Left colon (tissue), 2 donors: ENCODE measurements at places on chromosomes 2 and 18.

DNA sequence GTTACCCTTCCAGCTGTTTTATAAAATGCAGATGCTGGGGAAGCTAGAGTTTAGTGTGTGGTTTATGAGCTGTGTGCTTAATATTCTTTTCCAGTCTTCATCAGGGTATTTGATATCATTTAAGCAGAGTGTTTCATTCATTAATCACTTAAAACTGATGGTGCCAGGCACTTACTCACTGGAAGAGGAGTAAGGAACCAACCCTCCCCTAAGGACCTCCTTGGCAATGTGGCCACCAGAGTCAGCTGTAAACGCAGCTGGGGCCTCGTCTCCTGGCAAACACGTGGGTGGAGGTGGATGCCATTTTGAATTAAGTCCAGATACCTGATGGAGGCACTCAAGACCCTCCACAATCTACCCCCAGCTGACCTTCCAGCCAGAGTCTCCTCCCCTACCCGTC lies 331.6 kb downstream of the CLIP4 start:
- no peak for DNase-seq

- DNase-seq: no peak
These were observed 180.0 kb downstream of the NAPG start for GRCh38 chr18:10705786-10706185.

DNA sequence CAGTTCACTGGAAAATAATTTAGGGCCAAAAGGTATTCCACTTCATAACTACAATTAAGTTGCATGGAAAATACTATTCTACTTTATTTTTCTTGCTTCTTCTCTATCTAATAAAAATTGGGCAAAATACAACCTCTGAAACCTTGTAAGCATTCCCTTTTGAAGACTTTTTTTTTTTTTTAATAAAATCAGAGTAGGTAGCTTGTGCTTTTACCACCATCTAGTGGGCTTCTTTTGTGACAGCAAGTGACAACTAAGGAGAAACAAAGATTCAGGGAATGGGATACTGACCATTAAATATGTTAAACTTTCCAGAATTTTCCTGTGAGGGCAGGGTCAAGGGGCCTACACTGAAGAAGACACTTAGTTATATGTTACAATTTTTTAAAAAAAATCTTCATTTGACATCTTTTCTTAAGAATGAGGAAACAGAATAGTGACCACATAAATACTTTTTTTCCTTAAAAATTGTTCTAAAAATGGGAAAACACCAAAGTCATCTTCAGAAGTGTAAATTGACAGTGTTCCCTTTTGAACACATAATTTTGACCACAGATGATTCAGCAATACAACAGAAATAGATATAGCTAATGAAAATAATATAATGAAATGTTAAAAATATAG lies 1183.2 kb upstream of the ACVR2A start:
- DNase-seq: no peak

DNA sequence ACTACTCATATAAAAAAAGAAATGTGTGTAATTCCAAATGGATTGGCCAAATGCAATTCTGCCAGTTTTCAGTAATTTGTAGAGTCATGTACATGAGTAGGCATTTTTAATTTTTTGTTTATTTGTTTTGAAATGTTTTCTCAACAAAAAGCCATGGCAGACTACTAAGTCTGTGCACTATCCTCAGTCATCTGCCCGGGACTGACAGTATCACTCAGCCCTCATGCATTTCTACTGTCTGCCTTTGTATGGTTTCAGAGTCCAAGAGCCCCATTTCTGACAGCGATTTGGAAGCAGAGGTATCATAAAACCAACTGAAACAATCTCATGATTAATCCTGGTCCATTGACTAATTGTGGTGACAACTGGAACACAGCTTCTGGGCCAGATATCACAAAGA lies 109.9 kb upstream of the NYAP2 start:
- no peak for DNase-seq

GRCh38 chr2:48530033-48530811 lies at the start of gene STON1:
TSS of gene STON1 (plus strand) at chr2:48530154. CDS start at chr2:48580634, 50,480 bp downstream.
- DNase-seq: peak; percentile 30

DNA sequence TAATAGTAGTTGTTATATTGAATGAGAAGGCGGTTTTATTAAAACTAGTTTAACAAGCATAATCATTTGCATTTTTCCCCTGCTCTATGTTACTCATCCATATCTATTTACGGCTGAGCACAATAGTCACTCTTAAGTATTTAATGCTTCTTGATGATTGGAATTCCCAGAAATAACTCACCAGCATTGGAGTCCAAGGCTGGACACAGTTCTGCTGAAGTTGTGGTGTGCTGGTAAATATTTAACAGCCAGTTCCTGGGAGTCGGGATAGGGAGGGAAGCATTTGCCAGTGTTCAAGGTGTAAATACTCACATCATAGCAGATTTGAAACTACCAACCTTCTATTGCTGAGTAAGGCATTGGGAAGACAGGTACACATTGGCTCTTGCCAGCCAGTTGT lies 315.1 kb downstream of the MTX2 start:
- no peak for DNase-seq

DNA sequence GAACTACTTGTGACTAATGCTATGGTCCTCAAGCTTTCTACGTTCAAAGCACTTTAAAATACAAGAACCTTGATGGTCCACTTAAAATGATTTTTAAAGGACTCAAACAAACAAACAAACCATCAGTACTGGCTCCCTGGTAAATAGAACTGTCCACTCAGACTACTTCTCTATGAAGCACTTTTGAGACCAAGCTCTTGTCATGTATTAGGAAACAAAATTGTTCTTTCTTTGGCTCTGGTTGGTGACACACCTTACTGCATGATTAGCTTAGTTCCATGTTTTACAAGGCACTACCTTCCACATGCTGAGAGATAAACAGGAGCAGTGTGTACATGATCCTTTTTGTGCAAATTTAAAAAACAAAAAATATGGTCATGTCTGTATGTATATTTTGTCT lies 19.7 kb downstream of the DARS1 start:
- DNase-seq: no peak

DNA sequence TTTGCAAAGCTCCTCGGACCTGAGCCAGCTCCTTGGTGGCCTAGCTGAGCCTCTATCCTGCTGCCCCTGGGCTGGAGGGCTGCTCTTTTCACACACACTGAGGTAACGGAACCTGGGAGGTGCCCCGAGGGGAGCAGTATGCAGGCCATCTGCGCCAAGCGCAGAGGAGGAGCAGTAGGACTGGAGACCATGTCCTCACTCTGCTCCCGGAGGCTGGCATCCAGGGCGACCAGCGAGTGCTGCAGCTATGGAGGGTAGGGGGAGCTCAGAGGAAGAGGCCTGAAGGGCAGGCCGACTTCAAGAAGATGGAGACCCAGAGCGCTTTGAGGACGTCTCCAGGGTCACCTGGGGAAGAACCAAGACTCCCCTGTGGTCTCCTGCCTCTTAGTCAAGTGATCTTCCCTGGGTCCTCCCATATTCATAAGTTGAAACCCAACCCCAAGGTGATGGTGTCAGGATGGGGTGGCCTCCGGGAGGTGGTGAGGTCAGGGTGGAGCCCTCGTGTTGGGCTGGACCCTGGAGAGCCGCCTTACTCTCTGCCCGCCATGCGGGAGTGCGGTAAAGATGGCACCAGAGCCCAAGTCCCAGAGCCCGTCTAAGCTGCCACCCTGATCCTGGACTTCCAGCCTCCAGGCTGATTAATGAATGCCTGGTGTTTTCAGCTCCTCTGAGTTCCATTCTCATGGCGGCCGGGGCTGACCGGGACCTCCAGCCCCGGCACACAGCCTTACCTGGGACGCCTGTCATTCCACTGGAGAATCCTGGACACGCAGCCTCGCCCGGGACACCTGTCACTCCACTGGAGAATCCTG lies 160.7 kb downstream of the NDUFA10 start:
- no peak for DNase-seq
